Stimulated activated CD8-positive, alpha-beta memory T cell treated with anti-CD3 and anti-CD28 coated beads, Interleukin-2, amount 100 ng/mL, for 1 hour (primary cell): ENCODE measurements at places on chromosomes 4 and X.

DNA sequence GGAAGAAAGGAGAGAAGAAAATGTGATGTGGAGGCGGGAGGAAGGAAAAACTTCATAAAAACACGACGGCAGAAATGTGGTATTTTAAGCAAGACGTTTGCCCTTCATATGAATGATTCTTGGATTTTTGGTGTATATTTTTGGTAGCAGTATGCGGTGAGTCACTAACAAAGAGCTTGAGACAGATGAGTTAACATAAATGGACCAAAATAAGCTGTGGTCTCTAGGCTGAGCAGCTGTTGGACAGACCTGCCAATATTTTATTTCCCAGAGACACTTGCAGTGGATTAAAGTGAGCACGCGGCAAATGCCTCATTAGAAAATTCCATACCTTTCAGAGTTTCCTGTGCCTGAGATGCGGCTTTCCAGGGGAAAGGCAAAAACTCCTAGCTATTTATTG lies 43.1 kb upstream of the RPS6KA3 start:
- no peak for DNase-seq

DNA sequence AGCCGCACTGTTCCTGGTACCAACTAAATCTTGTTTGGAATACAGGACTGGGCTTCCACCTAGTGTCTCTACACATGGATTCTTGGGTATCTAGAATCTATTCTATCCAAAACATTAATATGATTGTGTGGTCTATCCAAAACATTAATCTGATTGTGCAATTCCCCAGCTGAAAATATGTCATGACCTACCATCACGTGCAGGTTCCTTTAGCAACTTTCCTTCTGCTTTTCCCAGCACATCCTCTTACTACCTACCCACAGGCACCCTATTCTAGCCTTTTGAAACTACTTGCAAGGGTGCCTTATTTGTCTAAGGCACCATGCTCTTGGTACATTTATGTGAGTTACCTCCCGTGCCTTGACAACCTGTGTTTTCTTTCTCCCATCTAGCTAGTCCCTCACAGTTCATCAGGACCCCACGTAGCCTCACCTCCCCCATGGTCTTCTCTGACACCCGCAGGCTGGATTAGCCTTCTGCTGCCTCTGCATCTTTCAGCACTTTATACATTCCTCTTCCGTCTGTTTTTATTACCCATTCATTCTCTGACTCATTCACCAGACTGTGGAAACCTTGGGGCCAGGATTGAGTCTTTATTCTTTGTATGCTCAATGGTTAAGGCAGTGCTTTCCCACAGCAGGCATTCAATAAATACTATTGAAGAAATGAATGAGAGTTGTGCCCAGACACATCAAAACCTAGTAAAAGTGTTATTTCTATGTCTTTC lies 88.8 kb upstream of the FAM9B start:
- no peak for DNase-seq

- DNase-seq: no peak
Observed at GRCh38 chr4:76300012-76300411, 6.5 kb upstream of the STBD1 start.

DNA sequence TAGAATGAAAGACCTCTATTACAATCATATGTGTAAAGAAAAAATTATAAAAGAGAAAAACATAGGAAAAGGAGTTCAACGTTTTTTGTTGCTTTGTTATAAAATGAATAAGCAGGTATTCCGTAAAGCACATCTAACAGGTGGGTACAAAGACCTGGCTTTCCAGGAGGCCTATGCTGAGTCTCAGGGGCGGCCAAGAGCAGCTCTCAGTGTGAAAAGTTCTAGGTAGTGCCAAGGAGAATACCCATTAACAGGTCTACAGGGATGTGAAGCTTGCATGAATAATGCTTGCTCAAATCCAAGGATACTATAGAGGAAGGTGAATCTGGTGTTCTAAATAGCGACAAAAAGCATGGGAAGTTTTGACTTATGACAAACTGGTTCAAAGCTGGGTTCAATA lies 944.4 kb downstream of the PDHA2 start:
- no peak for DNase-seq

DNA sequence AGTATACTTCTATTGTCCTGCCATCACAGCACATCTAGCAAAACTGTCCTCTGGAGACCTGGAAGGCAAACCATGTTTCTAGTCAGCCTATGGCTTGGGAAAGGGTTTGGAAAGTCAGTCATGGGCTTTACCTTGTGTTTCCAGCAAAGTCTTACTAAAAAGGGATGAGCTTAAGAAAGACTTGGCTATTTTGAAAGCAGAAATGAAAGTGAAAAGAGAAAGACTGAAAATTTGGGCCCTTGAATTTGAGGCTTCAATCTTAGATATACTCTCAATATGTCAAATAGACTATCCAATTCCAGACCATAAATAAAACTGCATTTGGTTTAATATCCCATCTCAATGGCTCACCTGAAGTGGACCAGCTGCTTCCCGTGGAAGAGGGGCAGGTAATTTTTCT lies 127.9 kb downstream of the ZNF330 start:
- DNase-seq: no peak

DNA sequence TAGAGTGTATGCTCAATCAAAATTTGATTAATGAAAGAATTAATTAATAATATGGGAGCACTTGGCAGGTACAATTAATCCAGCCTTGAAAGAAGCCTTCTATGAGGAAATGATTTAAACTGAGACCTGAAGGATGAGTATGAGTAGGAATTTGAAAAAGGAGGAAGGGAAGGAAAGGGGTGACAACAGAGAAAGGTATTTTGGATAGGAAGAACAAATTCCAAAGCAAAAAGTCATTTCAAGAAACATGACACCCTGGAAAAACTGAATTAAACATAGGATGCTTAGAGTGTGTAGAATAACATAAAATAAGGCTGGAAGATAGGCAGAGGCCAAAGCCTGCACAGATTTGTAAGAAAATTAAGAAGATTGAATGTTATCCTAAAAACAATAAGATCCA lies 29.6 kb downstream of the PHOX2B start:
- DNase-seq: no peak

- no peak for DNase-seq
Observed at GRCh38 chr4:42080306-42080705, 72.1 kb downstream of the BEND4 start.
